CD8-positive, alpha-beta memory T cell (primary cell): ENCODE measurements at places on chromosomes 3 and 15.

GRCh38 chr3:179630753-179631451 lies 21.9 kb upstream of the USP13 start:
- no peak for DNase-seq

DNA sequence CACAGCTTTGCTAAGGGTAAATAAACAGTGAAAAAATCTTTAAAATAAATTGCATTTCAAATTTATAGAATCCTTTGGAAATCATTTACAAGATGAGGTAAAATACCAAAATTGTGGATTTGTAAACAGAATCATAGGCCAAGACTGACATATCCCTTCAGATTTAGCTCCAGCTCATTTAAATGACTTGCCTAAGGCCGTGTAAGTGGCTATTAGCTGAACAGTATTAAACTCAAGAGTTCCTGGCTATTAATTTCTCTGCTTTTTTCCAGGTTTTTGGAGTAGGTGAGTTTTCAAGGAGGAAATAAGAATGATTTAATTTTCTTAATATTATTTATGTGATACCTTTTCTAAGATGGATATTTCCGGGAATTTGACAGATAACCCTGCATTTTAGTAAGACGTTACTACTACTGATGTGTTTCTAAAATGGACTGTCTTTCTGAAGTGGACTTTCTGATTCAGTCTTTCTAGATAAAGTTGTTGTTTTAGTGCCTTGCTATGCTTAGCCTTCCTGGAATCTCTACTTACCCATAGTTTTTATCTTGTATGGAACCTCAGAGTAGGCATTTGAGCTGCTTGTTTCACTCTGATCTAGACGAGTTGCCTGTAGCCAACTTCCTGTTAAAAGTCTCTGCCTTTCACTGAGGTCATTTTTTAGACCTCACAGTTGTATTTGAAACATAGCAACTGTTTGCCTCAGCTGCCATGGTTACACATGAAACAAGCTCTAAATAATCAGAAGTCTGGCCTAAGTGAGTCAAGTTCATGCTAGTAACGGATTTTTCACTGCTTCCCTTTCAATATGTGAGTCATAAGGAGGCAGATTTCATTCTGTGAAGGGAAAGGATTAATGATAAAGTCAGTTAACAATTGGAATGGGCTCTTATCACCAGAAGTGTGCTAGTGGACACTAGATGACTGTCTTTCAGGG lies 127.0 kb downstream of the KLHL25 start:
- peak; percentile 88 for DNase-seq

DNA sequence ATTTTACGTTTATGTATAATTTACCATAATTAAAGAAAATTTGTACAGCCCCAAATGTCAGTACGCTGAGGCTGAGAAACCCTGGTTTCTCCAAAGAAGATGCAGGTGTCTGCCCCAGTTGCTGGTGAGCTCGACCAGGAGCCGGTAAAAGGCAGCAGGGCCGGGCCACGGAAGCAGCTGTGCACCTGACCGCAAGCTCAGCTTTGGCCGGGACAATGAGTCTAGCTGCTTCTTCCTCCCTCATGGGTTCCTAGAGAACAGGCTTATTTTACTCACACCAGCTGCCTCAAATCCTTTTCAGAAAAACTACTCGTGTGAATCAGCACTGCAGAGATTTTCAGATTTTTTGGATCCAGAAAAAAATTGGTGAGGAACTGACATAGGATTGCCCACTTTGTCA lies 18.0 kb upstream of the ZXDC start:
- DNase-seq = no peak

DNA sequence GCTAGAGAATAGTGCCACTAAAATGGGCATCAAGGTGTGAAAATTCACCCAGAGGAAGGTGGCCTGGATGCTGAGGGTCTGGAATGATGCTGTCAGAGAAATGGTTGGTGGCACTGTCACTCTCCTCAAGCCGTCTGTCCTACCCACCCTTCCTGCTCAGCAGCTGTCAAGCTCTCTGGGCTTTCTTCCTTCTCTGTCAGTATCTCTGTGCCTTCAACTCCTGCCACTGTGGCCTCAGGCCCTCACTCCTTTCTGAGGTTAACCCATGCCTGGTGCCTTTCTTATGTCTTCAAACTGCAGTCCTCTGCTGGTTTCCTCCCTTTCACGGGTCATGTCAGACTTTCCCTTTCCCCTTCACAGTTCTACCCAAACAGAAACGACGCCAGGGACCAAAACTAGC lies 4.4 kb downstream of the MYO5C start:
- DNase-seq = no peak

GRCh38 chr3:112017091-112017490 lies 17.4 kb upstream of the TMPRSS7 start:
- no peak for DNase-seq

- DNase-seq = no peak
Measured at GRCh38 chr3:9947025-9947995, 4.9 kb downstream of the PRRT3 start.

DNA sequence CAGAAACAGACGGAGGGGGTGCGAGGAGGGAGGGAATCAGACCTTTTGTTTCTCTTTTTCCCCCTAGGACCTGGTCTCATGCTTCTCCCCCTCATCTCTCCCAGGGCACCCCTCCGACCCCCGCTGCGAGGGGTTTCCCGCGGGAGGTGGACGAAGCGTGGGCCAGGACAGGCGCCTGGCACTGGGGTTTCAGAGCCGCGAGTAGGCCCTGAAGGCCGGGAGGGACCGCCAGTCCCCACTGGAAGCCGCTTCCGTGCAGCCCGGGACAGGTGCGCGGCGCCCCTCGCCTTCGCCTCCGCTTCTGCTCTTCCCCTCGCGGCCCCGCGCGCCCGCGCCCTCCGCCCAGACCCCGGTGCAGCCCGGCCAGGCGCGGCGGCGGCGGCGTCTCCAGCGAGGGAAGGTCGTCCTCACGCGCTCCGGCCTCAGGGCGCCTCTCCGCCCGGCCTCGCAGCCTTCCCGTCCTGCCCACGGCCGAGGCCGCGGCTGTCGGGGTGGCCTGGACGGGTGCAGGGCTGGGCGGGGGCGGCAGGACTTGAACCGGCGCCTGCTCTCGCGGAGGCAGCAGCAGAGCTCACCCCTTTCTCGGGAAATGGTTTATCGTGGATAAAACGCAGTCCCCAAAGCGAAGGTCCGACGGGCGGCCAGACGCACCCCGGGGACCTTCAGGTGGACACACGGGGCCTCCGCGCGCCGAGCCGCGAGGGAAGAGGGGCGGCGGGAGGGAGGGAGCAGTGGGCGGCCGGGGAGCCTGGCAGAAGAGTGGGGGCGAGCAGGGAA lies 31.5 kb upstream of the ADAMTS17 start:
- no peak for DNase-seq

- DNase-seq = no peak
Measured at GRCh38 chr3:149625795-149626194, 32.0 kb downstream of the WWTR1 start.

DNA sequence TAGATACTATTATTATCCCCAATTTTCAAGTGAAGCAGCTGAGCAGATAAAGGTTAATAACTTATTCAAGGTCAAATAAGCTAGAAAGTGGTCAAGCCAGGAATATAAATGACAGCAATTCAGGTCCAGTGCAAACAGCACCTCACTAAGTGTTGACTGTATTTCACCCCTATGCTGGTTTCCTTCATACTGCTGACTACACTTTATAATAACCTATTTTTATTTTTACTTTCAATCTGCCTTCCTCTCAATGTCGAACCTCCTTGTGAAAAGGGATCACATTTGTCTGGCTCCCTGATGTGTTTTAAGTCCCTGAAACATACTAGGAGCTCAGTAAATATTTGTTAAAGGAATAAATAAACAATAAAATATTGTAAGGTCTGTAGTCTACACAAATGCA lies 146.1 kb downstream of the NAALADL2 start:
- DNase-seq = no peak

DNA sequence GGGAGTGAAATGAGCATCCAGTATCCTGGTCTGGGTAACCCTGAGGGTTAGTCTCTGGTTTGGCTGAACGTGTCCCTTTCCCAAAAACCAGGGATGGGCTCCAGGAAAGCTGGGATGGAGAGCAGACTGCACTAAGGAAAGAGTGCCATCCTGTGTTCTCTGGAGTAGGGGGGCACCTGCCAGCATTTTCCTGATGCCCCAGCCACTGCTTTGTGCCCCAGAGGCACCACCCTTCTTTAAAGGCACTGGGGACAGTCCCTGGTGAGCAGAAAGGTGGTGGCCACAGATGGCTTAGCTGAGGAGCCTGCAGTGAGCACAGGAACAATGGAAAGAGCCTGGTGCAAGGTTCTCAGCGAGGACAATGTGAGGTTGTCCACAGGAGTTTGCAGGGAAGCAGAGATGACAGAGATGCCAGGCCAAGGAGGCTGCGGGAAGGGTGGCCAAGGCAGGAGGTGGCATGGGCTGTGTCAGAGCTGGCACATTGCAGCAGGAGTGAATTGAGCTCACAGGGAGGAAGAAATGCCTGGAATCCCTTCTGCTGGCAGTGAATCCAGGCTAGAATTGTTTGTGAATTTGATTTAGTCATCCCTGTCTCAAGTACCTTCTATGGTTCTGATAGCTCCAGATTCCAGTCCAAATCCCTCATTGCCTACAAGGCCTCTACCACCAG lies 39.9 kb downstream of the AMOTL2 start:
- DNase-seq = no peak

DNA sequence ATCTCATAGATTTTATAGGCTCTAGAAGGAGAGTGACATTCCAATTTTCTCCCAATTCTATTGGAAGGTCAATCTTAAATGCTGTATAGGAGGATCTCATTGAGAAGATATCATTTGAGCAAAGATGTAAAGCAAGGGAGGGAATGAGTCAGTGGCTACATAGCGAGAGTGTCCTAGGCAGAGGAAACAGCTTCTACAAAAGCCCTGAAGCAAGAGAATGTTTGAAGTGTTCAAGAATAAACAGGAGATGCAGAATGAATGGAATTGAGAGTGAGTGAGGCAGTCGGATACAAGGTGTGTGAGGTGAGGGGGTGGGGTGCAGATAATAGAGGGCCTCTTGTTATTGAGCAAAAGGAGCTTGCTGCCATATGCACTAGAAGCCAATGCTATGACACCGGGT lies 545.9 kb downstream of the IGSF11 start:
- DNase-seq = no peak

GRCh38 chr3:150221904-150222523 lies 186.1 kb upstream of the TSC22D2 start:
- no peak for DNase-seq

- DNase-seq = no peak
Measured at GRCh38 chr15:45259796-45260195, 7.8 kb downstream of the SLC28A2 start.

DNA sequence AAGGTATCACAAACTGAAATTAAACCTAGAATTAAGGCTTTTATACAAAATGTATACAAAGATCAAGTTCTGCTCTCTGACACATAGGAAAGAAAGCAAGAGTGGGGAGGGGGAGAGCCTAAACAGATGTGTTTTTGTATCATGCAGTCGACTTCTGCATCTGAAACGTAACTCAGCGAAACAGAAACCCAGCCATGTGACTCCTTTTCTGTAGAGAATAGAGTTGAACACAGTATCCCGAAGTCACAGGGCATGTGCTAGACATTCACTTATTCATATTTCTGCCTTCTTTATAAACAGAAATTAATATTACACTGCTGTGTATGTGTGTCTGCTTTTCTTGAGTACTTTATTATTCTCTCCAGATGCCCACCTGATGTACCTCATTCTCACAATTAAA lies 121.0 kb downstream of the PDZRN3 start:
- DNase-seq = no peak

DNA sequence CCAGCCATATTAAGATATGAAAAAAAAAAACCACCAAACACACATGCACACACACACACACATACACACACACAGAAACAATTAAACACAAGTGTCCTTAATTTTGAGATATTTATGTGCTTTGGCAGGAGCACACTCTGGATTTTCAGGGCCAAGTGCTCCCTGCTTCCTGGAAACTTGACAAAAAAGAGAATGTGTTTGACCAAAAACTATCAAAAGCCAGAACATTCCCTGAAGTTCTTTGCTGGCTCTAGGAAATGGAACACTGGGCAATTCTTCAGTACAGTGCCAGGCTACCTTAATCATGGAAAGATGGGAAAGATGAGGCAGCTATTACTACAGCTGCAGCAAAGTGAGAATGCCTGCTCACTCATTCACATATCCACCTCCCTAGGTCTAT lies 44.6 kb downstream of the P3H2 start:
- no peak for DNase-seq

- no peak for DNase-seq
Measured at GRCh38 chr3:58281069-58281468, 25.0 kb upstream of the RPP14 start.

GRCh38 chr15:47796830-47797229 lies 79.5 kb downstream of the SEMA6D start:
- DNase-seq = no peak

GRCh38 chr3:157285966-157286365 lies 126.0 kb upstream of the CCNL1 start:
- no peak for DNase-seq
